ENCODE measurements at places on chromosomes 1 and 21.

DNA sequence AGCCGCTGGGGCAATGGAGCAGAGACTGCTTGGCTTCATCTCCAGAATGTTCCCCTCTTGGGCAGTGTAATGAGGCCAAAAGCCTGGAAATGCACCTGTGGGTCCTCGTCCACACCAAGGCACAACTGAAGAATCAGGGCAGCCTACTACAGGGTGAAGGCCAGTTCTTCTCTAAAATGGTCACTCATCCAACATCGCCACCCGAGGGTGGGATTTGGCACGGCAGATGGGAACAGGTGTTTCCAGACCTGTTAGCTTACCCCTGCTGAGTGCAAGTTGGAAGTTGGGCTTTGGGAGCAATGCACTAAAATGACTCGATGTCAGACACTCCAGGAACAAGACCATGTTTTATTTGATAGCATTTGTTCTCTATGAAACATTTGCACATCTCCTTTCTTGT, 543.7 kb downstream of the NPHP4 start:
- peak; percentile 23 for DNase-seq

DNA sequence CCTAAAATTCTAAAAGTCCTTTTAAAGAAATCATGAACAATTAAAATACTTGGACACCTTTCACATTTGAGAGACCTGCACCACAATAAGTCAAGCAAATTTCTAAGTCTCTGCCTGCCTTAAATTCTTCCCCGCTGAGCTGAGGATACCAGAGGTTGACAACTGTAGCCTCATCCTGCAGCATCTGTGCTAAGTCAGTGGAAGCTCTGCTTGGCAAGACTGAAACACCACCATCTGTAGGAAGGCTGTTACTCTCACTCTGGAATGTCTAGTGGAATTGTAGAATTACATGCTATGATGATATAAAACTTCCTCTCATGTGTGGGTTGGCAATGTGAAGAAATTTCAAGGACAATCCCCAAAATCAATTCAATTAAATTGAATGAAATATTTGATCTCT, 1756.5 kb downstream of the NCAM2 start:
- DNase-seq: no peak

DNA sequence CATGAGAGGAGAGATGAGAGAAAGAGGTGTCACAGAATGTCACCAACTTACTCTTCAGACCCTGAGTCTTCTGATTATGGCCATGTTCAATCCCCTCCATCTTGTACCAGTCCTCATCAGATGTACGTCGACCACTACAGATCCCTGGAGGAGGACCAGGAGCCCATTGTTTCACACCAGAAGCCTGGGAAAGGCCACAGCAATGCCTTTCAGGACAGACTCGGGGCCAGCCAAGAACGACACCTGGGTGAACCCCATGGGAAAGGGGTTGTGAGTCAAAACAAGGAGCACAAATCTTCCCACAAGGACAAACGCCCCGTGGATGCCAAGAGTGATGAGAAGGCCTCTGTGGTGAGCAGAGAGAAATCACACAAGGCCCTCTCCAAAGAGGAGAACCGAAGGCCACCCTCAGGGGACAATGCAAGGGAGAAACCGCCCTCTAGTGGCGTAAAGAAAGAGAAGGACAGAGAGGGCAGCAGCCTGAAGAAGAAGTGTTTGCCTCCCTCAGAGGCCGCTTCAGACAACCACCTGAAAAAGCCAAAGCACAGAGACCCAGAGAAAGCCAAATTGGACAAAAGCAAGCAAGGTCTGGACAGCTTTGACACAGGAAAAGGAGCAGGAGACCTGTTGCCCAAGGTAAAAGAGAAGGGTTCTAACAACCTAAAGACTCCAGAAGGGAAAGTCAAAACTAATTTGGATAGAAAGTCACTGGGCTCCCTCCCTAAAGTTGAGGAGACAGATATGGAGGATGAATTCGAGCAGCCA, 8.0 kb downstream of the ELOA start:
- DNase-seq: peak; percentile 27

- no peak for DNase-seq
These were observed 142.9 kb upstream of the DUSP10 start for GRCh38 chr1:221884821-221885220.

DNA sequence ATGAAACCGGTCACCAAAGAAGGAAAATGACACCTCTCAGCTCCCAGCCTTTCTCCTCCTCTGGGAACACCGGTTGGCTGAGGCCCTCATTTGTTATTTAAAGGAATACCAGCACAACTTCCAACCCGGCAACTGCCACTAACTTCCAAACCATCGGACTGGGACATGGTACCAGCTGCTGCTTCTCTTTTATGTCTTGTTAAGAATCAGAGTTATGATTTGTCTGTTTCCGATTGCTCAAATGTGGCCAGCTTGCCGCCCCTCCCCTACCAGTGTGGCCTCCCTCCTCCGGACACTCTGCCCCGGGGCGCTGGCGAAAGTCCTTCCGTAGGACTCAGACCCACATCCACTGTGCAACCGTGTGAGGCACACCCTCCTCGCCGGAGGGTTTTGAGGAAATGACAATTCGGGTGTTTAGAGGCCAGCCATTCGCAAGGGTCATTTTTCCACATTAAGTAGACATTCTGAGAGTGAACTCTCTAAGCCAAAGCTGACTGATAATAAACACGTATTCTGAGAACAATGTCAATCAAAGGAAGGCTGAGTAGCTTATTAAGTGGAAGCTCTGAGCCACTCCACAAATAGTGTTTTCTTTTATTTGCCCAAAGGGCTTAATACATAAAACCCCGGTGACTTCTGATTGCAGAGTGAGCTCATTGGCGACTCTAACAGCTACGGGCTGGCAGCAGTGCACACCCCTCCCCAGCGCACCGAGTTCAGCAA, 5.5 kb downstream of the RIPK4 start:
- DNase-seq: no peak

GRCh38 chr1:201175820-201176500, 14.7 kb upstream of the IGFN1 start:
- no peak for DNase-seq

GRCh38 chr1:12480748-12481362, 137.2 kb downstream of the DHRS3 start:
- no peak for DNase-seq

- DNase-seq: no peak
These were observed 19.4 kb downstream of the TMEM81 start for GRCh38 chr1:205064741-205065316.

- DNase-seq: no peak
These were observed 631.0 kb downstream of the MRPL39 start for GRCh38 chr21:24976238-24976637.

GRCh38 chr21:32918478-32919120, 107.1 kb upstream of the OLIG2 start:
- DNase-seq: no peak

- DNase-seq: no peak
These were observed 192.2 kb upstream of the TNR start for GRCh38 chr1:175935566-175936115.

DNA sequence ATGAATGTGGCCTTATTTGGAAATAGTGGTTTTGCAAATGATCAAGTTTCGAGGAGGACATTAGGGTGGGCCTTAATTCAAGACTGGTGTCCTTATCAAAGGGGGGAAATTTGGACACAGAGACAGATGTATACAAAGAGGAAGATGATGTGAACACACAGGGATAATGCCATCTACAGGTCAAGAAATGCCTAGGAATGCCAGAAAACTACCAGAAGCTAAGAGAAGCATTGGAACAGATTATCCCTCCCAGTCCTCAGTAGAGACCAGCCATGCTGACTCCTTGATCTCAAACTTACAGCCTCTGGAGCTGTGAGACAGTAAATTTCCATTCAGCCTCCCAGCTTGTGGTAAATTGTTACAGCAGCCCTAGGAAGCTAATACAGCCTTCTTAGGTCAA, 151.4 kb downstream of the PTGER3 start:
- DNase-seq: peak; percentile 6

DNA sequence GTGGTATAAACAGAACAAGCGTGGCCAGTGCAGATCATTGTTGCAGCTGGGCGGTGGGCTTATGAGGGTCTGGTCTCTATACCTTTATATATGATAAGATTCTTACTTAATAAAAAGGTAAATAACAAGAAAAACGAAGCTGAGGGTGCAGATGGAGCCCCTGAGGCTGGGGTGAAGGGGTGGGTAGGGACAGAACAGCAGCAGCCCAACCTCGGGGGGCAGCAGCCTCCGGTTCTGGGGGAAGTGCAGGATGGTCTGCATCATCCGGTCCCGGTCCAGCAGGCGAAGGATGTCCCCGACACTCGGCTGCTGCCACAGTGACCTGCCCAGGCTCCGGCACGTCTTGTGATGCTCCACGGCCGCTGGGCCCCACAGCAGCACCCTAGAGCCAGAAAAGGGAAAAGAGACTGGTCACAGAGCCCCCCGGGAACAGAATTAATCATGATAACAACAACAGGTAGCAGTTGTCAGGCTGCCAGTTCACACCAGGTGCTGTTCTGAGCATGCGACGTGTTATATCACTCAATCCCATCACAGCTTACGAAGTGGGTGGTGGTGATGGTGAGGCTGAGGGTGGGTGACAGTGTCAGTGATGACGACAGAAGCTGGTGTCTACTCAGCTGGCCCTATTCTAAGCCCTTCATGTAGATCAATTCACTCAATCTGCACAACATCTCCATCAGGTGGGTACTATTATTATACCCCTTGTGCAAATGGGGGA, 35.5 kb downstream of the MRAP start:
- no peak for DNase-seq

GRCh38 chr1:151147665-151148064, 1.2 kb upstream of the SEMA6C start:
- no peak for DNase-seq

DNA sequence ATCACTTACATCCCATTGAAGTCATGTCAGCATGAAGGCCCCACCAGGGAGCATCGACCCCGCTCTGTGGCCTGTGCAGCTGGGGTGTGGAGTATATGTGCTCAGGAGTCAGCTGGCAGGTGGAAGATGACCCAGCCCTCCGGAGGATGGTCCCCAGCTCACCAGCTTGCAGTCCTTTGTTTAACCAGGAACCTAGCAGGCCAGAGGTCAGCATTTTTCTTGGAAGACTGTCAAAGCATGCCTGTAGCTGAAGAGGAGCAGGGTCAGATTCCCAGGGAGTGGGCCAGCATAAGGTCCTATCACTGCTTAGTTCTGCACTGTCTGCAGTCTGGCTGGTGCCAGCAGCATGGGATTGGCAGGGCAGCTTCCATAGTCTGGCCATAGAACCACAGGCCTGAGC, 12.7 kb downstream of the NFASC start:
- DNase-seq: no peak
